ENCODE measurements at places on chromosomes 11 and 22. TPM values are rescaled to one million over a fixed set of nuclear protein-coding genes. Genes with fewer than 3 reads are reported as not detected.

RRAS2 gene
- total RNA-seq = 39.4 TPM

RAB39A gene
- total RNA-seq = 1.2 TPM

RTN4R gene
- not detected for total RNA-seq

FGF4 gene
- not detected for total RNA-seq
